ENCODE measurements at places on chromosomes 4 and X.

- H3K27ac ChIP-seq = no peak overlapping the region
- DNase-seq = no peak
- H3K4me3 ChIP-seq = no peak overlapping the region
- H3K36me3 ChIP-seq = no peaks in the 10 kb centered on the region
- H3K4me1 ChIP-seq = peaks cover 4% of the 10 kb centered on the region
These were observed 388.0 kb downstream of the CCSER1 start for GRCh38 chr4:90515191-90515590.

- no peak overlapping the region for H3K27ac ChIP-seq
- H3K27me3 ChIP-seq = no peaks in the 10 kb centered on the region
- DNase-seq = no peak
- H3K36me3 ChIP-seq = no peaks in the 10 kb centered on the region
- no peak overlapping the region for H3K4me3 ChIP-seq
These were observed 498.0 kb downstream of the STPG2 start for GRCh38 chr4:97645071-97645821.

- H3K27me3 ChIP-seq = no peaks in the 10 kb centered on the region
- H3K36me3 ChIP-seq = no peaks in the 10 kb centered on the region
- H3K27ac ChIP-seq = no peak overlapping the region
- no peak for DNase-seq
- H3K4me1 ChIP-seq = no peaks in the 10 kb centered on the region
These were observed 583.6 kb upstream of the PCDH10 start for GRCh38 chr4:132565542-132565941.

GRCh38 chr4:6938237-6938636, 28.6 kb downstream of the TBC1D14 start:
- no peaks in the 10 kb centered on the region for H3K27me3 ChIP-seq
- H3K36me3 ChIP-seq = no peaks in the 10 kb centered on the region
- H3K4me1 ChIP-seq = peaks cover 14% of the 10 kb centered on the region

DNA sequence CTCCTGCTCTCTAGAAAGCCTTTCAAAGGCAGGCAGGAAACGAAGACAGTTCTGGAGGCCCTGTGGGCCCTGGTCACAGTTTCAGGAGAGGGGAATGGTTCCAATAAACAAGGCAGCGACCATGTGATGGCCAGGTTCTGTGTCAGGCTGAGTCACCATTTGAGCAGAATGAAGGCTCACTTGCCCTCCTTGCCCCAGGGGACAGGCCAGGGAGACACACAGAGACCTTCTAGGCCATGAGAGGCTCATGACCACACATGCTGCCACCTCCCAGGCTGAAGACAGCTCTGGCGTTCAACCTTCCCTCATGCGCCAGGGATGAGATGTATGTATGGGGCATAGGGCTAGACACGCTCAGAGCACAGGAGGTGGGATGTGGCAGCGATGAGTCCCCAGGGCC, 22.9 kb upstream of the TRIM2 start:
- H3K27ac ChIP-seq = no peak overlapping the region
- H3K36me3 ChIP-seq = no peaks in the 10 kb centered on the region
- no peaks in the 10 kb centered on the region for H3K4me1 ChIP-seq
- no peak overlapping the region for H3K4me3 ChIP-seq

DNA sequence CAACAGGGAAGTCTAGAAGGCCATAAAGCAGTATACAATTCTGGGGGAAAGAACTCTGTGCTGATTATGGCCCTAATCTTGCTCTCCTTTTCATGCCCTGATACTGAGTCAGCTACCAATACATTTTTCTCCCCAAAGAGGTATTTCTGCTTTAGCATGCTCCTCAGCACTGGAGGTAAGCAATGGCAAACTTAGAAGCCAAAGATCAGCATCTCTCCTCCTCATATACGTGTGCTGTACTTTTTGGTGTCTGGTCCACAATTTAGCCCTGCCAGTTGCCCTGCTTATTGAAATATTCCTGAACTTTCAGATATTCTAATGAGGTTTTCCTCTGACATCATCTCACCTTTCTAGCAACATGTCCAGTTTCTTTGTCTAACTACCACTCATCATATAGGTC, 226.2 kb downstream of the FSTL5 start:
- peaks cover 19% of the 10 kb centered on the region for H3K4me1 ChIP-seq
- no peaks in the 10 kb centered on the region for H3K27me3 ChIP-seq
- H3K36me3 ChIP-seq = no peaks in the 10 kb centered on the region
- no peak for DNase-seq
- no peak overlapping the region for H3K4me3 ChIP-seq
